ENCODE measurements at places on chromosomes 6 and 20.

DNA sequence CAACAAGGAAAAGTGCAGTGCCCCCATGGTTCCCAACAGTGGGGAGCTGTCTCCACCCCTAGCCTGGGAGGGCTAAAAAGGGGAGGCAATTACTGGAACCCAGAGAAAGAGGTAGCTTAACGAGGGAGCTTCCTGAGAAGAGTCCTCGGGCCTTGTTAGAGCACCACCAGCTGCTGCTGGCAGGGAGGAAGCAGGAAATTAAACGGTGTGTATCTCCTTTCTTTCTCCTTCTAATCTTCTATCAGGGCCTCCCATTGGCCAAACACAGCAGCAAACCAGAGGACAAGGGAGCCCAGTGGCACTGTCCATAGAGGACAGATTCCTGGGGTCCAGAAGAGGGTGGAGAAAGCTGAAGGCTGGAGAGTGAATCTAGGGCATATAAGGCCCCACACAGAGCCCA is 7.6 kb upstream of the BTN2A2 start:
- DNase-seq: no peak

DNA sequence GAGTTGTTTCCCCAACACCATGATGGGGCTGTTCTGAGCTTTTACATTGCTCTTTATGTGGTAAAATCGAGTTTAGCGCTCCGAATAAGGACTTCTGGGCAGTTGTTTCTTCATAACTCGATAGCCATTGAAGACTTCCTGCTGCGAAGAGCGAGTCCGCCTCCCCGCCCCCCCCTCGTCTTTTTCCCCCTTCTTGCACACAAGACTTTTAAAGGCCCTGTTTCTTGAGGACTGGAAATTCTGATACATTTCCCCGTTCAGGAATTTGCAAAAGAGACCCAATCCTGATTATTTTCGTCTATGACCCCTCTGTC is 1.5 kb upstream of the CITED2 start:
- peak; percentile 23 for DNase-seq

DNA sequence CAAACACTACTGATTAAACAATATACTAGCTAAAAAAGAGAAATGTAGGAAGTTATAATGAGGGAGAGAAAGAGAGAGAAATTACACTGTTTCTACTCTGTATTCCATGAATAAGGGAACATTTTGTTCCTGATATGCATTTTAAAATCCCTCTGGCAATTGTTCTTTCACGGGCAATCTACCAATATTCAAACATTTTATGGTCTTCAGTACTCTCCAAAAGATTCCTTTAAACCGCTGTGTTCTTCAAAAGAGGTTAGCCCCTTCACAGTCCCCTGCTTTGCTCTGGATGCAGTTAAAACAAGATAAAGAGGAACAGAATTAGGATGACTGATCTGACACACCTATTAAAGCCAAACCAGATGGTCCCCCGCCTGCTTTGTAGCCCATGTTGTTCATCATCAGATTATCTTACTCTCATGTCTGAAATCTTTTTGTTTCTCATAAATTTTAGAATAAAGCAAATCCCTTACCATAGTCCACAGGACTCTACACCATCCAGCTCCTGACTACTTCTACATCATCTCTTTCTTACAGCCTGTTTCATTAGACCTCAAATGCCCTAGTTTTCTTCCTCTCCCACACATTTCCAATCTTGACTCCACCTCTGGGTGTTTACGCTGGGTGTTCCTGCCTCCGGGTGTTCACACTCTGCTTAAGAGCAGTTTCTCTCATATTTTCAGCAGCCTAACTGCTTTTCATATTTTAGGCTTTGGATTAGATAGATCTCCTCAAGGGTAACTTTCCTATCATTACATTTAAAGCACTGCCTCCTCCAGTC is 399.7 kb downstream of the COL12A1 start:
- DNase-seq: no peak

DNA sequence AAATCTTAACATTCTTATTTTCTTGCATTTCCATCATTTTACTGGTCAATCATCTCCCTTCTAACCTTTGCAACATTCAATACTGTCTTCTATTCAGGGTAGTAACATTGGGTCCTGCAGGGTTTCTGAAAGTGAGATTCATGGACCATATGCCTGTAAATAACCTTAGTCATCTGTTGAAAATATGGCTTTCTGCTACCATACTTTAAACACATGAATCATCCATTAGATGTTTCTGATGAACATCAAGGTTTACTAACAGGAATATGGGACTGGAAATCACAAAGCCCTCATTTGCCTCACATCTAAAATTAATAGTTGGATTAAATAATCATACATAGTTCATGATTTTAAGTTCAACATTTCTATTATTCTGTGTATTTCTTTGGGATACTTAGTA is 475.9 kb upstream of the MARCKS start:
- DNase-seq: no peak

DNA sequence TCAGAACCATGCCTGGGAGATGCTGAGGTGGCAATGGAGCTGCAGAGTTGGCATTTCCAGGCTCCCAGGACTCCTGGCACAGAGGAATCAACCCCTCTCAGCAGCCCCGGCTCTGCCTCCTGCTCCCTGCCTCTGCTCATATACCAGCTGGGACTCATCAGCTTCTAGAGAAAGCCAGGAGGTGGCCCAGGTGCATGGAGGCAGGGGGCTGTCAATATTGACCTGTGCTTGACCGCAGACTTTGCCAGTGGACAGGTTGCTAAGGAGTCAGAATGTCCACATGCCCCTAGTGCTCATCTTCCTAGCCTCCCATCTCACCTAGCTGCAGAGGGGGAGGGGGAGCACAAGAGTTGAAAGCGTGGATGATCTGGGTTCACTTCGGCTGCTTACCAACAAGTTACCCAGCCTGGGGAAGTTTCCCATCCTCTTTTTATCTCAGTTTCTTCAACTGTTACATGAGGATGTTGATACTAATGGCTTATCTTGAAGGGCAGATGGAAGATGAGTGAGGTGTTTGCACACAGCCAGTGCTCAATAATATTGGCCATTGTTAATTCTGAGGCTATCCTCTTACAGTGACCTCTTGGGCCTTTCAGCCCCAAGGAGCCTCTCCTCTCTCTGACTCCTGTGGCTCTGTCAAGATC is 9.2 kb upstream of the SCRT2 start:
- no peak for DNase-seq

DNA sequence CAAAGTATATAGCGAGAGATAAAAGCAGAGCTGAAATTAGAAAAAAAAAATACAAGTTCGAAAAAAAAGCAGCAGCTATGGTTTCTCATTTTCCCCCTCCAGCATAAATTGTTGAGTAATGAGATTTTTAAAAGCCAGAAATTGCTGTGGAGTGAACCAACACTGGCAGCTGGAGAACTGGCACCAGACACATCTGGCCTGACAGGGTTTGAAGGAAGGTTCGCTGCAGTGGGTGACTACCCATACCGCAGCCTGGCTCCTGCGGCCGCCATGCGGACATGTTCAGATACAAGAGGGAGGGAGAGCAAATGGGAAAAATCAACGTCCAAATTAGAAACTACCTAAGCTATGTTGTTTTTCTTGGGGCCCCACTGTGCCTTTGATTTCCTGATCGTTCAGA is 3.3 kb downstream of the APCDD1L start:
- DNase-seq: no peak

- no peak for DNase-seq
Observed at GRCh38 chr6:8075185-8075584, 11.0 kb upstream of the BLOC1S5 start.

DNA sequence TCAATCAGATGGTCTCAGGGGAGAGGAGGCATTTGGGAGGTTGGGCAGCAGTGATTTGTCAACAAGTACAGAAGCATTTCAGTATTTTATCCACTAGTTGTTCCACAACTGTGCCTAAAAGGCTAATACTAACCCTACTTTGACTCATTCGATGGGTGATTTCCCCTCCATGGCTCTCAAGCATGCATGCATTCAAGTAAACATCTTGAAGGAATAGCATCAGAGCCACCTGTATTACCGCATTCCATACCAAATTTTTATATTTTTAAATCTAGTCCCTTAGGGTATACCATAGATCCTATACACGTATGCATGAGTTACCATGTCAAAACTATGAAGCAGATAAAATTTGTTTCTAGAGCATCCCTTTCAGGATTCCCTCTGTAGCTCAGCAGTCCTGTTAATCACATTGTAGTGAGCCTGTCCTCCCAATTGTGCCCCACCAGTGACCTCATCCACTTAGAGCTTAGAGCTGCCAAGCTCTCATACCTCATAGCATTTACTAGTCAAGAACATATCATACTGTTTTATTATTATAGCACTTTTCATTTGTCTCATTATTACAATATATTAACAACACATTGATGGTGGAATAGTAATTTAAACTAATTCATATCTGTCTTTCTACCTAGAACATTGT is 213.8 kb downstream of the LAMA2 start:
- DNase-seq: no peak

DNA sequence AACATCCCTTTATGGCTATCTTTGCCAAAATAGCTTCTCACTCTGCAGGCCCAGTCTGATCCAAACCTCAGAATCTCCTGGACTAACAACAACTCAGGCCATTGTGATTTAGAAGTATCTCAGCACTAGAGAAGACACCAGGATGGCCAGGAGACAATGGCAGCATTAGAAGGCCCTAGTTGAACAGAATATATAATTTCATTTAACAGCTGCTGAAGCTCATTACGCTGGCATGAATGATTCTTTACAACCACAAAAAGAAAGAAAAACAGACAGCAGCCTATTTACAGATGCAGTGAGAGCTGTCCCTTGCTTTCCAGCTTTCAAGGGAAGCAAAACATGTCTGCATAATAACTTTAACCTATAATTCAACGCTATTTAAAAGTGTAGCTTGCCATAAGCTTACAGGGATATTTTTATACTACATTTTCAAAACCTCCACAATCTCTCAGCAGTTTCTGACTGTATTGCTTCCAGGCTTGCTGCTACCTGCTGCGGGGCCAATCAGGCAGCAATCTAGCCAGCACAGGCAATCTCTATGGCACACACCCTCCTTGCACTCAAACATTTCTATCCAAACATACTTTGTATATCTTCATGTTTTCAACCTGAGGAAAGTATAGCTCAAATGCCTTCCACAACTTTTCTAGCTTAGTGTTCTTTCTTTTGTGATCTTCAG is 107.3 kb downstream of the OGFRL1 start:
- no peak for DNase-seq

DNA sequence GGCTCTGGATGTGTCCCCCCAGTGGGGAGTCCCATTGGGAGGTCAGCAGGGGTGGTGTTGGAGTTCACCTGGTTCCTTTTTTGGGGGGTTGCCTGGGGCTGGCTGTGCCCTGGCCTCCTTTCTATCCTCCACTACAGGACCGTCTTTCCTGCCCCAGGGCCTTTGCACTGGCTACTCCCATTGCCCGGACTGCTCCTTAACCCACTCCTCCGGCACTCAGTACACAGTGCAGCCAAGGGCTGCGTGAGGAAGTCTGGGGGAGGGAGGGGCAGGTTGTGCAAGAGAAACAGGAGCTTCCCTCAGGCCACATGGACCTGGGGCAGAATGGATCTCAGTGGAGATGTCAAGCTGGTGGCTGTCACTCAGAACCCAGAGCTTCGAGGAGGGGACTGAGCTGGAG is 429.3 kb upstream of the SULF2 start:
- no peak for DNase-seq

- no peak for DNase-seq
Observed at GRCh38 chr6:165376100-165376499, 66.7 kb upstream of the C6orf118 start.

- DNase-seq: no peak
Observed at GRCh38 chr6:136859430-136859829, 37.0 kb downstream of the PEX7 start.

- DNase-seq: no peak
Observed at GRCh38 chr20:59966428-59966827, 8.2 kb downstream of the CDH26 start.

- no peak for DNase-seq
Observed at GRCh38 chr20:36483919-36484808, 57.2 kb upstream of the MYL9 start.

GRCh38 chr6:144944106-144944505 is 659.0 kb downstream of the UTRN start:
- no peak for DNase-seq

- DNase-seq: no peak
Observed at GRCh38 chr6:140661691-140662090, 1287.2 kb upstream of the CITED2 start.

GRCh38 chr6:36076178-36077063 is 48.8 kb downstream of the MAPK14 start:
- DNase-seq: no peak

GRCh38 chr6:23503173-23503572 is 622.8 kb upstream of the NRSN1 start:
- no peak for DNase-seq

GRCh38 chr6:161624111-161624510 is 350.2 kb upstream of the AGPAT4 start:
- DNase-seq: no peak

DNA sequence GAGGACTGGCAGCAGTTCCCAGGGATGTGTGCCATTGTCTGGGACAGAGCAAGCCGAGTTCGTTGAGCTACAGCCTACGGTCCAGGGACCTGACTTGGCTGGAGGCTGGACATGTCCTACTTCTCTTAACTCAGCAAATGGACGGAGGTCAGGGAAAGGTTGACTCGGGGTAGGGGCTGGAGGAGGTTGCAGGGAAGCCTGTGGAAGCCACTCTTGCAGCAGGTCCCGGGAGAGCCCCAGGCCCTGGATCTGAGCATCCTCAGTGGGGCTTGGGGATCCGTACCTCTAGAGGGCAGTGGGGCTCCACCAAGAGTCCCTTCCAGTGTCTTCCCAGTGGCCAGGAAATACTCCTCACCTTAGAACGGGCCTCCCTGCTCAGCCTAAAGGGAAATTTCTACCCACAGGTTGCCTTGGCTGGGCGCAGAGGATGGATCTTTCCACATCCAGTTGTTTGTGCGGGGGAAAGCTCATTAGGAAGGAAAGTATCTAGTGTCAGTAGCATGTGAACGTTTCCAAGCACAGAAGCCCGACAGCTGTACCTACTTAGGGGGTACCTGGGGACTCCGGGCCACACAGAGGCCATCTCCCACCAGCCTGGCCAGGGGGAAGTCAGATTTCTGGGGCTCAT is 170.2 kb downstream of the NFATC2 start:
- peak; percentile 56 for DNase-seq

DNA sequence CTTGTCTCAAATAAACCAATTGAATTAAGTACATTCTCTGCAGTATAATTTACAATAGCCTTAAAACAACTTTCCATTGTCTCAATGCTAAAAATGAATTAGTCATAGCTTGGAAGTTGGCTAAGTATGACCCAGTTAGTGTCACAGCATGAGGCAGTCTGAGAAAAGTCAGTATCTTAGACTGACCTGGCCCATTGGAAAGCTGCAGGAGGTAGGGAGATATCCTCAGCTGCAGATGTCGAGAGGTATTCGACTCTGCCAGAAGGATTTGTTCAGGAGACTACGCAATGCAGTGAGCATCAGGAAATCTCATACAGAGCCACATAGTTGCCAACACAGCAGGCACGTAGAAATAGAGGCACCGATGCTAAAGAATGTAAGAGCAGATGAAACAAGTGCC is 350.9 kb upstream of the NRSN1 start:
- no peak for DNase-seq

- DNase-seq: no peak
Observed at GRCh38 chr6:12343122-12343439, 52.9 kb downstream of the EDN1 start.

DNA sequence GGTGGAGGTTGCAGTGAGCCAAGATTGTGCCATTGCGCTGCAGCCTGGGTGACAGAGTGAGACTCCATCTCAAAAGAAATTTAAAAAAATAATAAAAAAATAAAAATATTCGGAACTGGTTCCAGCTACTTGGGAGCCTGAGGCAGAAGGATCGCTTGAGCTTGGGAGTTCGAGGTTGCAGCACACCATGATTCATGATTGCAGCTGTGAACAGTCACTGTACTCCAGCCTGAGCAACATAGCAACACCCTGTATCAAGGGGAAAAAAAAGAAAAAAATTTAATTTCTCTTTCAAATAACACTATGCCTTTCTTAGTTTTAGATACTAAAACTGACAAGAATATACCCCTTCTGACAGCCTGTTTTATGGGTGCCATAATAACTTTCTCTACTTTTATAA is 10.5 kb downstream of the KDM1B start:
- DNase-seq: no peak
